NCI-H524 treated with DMSO at 0.1 percent for 48 hours (cell line): ENCODE measurements at places on chromosomes 16 and 17.

DNA sequence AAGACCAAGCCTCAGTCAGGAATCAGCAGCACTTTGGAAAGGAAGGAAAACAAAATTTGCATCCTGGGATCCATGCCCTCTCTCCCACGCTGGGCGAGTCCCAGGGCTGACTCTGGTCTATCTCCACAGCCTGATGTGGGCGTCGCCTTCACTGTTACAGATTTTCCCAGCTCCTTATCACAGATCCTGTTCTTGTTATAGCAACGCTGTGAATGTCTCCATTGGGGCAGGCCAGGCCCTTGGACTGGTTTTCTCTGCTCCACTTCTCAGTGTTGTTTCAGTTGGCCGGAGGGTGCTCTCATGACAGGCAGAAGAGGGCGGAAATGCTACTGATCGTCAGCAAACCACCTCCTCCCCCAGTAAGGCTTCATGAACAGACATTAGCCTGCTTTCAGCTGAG lies 127.9 kb upstream of the CDH11 start:
- no peak for DNase-seq

GRCh38 chr17:39752241-39752881 lies 14.6 kb downstream of the GRB7 start:
- DNase-seq, result no peak

GRCh38 chr17:17235212-17236174 lies 1.5 kb downstream of the FLCN start:
- DNase-seq, result no peak

DNA sequence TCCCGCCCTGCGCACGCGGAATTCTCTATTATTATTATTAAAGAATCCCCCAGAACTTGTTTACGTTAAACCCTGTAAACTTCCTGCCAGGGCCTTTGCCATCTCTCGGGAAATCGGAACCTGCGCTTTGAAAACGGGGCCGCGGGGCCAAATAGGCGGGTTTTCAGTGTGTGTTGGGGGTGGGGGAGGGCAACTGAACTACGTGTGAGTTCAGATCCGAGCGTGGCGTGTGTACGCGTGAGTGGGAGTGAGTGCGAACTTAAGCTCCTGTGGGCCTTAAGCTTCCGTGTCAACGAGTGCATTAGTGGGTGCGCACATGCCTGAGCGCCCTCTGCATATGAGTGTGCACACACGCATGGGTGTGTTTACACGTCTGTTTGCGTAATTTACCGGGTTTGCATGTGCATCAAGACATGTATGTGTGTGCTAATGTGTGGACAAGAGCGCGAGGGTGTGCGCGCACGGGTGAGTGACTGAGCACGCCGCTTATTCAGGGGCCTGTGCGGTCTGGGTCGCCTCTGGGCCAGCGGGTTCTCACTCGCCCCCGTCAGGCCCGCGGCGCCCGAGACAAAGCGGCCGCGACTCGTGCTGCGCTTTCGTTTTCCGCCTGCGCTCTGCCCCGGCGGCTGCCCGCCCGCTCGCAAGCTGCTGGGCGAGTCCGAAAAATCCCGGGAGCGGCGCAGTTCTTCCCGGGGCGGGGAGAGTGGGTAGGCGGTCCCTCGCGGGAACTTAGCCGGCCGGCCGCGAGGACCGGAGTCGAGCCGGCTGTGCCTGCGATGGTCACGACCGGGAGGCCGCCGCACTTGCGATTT lies 1.2 kb upstream of the FOXF1 start:
- DNase-seq, result no peak

DNA sequence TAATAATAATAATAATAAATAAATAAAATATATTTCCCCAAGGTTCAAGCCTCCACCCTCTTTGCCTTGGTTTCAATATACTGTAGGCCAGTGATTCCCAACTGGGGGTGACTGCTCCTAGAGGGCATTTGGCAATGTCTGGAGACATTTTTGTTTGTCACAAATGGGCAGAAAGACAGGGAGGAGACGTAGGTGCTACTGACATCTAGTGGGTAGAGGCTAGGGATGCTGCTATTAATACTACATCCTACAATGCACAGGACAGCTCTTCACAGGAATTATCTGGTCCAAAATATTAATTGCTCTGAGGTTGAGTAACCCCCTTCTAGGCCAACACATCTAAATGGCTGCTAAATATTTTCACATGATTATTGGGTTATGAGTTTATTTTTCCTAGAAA lies 12.8 kb upstream of the PRR14 start:
- peak; percentile 51 for DNase-seq

DNA sequence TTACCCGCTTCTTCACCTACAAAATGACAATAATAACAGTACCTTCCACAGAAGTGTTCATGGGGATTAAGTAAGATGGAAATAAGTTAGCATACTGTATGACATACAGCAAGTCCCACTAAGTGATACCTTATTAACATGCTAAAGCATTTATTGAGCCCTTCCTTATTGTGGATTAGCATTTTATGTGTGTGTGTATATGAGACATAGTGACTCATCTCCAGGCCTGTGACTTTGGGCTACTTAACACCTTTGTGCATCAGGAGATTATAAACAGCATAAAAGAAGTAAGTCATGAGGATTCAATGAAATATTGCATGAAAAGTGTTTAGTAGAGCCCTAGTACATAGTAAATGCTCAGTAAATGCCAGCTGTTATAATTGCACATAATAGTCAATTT lies 52.9 kb downstream of the CA10 start:
- no peak for DNase-seq

DNA sequence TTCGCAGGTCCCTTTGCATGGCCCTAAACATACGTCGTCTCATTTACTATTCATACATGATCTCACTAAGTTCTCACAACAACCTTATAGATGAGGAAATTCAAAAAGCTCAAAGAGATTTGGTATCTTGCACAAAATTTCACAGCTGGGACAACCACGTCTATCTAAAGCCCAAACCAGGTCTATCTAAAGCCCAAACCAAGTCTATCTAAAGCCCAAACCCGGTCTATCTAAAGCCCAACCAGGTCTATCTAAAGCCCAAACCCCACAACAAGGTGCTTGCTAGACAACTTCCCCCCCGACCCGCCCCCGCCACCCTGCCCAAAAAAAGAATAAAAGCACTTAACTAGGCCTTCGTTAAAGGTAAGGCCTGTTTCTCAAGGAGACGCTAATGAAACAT lies 174.9 kb downstream of the VPS53 start:
- DNase-seq, result no peak

GRCh38 chr17:81927152-81927652 lies 333 bp downstream of the MAFG start:
- no peak for DNase-seq

DNA sequence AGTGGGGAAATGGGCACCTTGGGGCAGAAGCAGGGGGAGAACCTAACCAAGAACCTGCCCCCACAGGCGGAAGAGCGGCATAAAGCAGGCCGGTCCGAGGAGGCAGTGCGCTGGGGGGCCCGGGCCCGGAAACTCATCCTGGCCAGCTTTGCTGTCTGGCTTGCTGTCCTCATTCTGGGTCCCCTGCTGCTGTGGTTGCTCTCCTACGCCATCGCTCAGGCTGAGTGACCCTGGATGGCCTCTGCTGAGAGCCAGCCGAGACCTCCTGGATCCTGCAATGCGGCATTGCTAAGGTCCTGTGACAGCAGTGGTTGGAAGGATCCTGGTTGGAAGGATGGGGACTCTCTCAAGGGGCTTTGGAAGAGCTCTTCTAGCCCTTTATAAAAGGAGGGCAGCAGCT lies 4.5 kb upstream of the PHKG2 start:
- DNase-seq, result no peak

DNA sequence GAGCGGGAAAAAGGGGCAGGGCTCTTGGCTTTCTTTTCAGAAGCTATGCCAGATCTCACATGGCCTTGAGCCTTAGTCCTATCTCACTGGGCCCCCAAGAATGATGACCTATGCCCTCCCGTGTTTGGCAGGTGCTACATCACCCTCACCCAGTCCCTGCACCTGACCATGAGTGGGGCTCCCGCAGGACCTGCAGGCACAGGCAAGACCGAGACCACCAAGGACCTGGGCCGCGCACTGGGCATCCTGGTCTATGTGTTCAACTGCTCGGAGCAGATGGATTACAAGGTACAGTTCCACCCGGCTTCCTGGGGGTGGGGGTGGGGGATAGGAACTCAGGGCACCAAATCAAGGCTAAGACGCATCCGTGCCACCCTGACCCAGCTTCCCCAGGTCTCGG lies 120.9 kb downstream of the DNAH9 start:
- no peak for DNase-seq

- DNase-seq, result no peak
Observed at GRCh38 chr16:76676356-76676755, 399.2 kb downstream of the CNTNAP4 start.

GRCh38 chr16:31335431-31335830 lies 19.5 kb upstream of the ITGAX start:
- DNase-seq, result no peak

DNA sequence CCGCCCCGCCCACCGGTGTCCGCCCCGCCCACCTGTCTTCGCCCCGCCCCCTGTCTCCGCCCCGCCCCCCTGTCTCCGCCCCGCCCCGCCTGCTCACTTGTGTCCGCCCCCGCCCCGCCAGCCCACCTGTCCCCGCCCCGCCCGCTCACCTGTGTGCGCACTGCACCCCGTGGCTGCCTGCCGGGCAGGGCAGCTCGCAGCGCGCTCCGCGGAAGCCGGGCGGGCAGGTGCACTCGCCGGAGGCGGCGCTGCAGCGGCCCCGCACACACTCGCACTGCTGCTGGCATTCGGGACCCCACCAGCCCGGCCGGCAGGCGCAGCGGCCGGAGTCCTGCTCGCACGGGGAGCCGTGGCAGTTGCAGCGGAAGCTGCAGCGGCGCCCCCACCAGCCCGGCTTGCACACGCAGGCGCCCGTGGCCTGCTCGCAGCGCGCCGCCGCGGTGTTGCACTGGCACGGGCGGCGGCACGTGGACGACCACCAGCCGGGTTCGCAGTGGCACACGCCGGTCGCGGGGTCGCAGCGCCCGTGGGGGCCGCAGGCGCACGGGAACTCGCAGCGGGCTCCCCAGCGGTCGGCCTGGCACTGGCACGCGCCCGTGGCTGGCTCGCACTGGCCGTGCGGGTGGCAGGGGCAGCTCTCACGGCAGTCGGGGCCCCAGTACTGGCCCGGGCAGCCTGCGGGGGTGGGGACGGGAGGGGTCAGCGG lies 2.1 kb downstream of the SCARF1 start:
- no peak for DNase-seq

DNA sequence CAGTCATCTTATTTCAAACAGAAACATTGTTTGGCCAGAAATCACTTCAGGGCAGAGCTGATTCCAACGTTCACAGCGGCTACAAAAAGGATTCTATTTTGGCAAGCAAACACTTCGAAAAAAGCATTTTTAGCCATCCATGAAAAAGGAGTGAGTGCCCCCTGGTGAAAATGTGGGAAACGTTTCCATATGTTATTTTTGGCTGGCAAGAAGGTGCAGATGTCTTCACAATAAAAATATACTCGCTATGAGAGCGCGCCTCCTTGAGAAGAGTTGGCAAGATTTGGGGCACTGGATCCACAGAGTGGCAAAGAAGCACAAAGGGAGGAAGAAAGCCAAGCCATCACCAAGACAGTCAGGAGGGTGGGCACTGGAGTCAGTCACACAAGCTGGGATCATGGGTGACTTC lies 191.1 kb downstream of the CHD9NB start:
- DNase-seq, result peak; percentile 51

DNA sequence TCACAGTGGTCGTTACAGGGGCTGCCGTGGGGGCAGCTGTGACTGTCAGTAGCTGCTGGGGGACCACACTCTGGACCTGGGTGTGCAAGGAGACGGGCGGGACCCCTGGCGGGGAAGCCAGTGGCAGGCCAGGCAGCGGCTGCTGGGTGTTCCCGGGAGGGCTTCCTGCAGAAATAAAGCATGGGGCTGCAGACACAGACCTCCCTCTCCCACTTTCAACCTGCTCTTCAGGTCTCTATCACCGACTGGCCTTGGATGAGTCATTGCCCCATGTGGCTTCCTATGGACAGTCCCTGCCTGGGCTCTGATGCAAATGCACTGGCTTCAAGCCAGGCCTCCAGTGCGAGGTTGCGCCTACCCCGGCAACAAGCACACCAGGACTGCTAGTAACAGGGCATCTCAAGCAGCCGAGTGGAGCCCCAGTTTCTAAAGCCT lies 17.2 kb downstream of the SREBF1 start:
- DNase-seq, result no peak

GRCh38 chr16:29011112-29011511 lies 26.3 kb downstream of the LAT start:
- DNase-seq, result no peak

GRCh38 chr17:59008737-59009136 lies 97.9 kb downstream of the TRIM37 start:
- no peak for DNase-seq

- no peak for DNase-seq
Observed at GRCh38 chr16:4690946-4691665, 2.3 kb upstream of the NUDT16L1 start.

- no peak for DNase-seq
Observed at GRCh38 chr16:53913099-53913870, 209.3 kb downstream of the FTO start.

DNA sequence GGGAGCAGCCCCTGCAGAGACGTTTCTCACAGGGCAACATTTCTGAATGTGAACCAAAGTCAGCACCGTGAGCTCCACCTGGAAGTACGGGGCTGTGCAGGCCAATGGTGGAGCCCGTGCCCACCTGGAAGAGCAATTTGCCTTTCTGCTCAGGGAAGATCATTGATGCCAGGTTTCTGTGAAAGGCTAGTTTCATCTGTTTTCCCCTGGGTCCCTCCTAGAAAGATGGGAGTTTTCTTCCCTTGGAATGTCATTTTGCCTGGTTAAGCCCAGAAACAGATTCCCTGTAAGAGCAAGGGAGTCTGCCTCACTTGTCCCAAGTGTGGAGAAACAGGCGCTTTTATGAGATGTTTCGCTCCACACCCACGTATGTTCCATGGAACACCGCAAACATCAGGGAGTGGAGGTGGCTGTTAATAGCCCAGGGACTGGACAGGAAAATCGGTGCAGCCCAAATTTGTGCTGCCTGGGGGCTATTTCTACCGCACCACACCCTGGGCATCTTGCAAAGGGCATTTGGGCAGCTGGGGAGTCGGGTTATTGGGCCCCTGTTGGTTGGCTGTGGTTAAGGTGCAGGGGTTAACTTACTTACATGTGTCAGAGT lies 2.6 kb downstream of the SLC6A4 start:
- no peak for DNase-seq

- no peak for DNase-seq
Observed at GRCh38 chr16:2163211-2163881, 7.8 kb downstream of the TRAF7 start.

GRCh38 chr16:66713076-66713475 lies 16.5 kb upstream of the CMTM4 start:
- DNase-seq, result no peak

DNA sequence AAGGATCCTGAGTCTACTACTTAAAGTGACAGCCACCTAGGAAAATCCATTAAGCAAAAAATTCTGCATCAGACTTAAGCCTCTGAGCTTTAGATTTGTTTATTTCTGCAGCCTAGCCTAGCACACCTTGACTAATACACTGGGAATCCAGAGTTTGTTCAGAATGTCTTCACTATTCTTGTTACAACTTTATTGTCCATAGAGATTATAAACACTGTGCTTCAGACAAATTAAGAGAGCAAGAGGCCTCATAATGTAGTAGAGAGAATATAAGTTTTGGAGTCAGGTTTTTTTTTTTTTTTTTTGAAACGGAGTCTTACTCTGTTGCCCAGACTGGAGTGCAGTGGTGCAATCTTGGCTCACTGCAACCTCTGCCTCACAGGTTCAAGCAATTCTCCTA lies 8.9 kb upstream of the THUMPD1 start:
- DNase-seq, result no peak

- DNase-seq, result no peak
Observed at GRCh38 chr17:1573932-1574696, 11.5 kb upstream of the PITPNA start.

- no peak for DNase-seq
Observed at GRCh38 chr16:52492789-52493357, 54.1 kb downstream of the TOX3 start.

GRCh38 chr17:80125656-80126448 lies 21.1 kb downstream of the EIF4A3 start:
- DNase-seq, result no peak
